Activated T-cell treated with anti-CD3 and anti-CD28 coated beads for 4 hours (primary cell): ENCODE measurements at places on chromosomes 11 and 22.
A peak's percentile ranks its signal among the peaks of the same experiment; 100 is the strongest.

GRCh38 chr11:113549611-113550578, 74.7 kb upstream of the DRD2 start:
- DNase-seq, result no peak

DNA sequence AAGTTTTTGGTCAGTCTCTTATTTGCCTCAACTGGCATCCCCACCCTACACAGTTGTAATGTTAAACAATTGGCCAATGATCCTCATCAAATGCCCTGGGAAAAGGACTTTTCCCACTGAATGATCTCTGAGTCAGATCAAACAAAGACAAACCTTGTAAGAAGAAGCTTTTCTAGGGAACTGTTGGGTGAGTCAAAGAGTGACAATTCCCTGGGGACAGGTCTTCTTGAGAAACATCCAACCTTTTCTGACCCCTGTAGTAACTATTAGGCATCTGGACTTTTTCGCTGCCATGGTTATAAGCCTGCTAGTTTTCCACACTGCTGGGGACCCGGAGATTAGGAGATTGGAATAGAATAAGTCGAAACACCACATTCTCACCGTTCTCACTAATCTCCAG, 789.8 kb upstream of the API5 start:
- DNase-seq, result no peak

- DNase-seq, result no peak
Measured at GRCh38 chr11:68164437-68164836, 43.2 kb upstream of the CHKA start.

DNA sequence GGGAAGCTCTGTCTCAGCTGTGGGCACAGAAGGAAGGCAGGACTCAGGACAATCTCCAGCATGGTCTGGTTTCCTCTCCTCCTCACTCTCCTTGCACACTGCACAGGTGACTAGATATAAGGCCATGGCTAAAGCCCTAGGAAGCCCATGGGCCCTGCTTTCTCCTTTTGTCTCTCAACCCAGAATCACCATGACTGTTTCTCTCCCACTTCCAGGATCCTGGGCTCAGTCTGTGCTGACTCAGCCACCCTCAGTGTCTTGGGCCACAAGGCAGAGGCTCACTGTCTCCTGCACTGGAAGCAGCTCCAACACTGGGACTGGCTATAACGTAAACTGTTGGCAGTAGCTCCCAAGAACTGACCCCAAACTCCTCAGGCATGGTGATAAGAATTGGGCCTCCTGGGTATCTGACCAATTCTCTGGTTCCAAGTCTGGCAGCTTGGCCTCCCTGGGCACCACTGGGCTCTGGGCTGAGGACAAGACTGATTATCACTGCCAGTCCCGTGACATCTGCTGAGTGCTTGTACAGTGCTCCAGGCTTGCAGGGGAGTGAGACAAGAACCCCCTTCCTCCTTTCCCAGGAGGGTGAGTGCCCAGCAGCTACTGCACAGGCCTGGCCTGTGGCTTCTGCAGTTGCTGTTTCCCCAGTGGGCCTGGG, 104.0 kb upstream of the TOP3B start:
- DNase-seq, result no peak

DNA sequence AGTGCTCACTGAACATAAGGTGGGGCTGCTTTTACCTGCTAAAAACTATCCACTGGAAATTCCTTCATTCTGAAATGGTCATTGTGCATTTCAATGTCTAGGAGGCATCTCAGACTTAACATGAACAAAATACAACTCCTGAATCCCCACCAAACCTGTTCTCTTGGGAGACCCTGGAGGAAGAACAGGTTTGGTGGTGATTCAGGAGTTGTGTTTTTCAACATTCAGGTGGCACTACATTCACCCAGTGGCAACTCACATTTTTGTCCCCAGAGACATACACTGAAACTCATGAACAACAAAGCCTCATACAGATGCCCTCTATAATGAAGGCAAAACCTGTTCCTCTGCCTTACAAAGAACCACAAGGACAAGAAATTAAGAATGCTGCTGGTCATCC, 64.3 kb upstream of the CYP2D6 start:
- no peak for DNase-seq

DNA sequence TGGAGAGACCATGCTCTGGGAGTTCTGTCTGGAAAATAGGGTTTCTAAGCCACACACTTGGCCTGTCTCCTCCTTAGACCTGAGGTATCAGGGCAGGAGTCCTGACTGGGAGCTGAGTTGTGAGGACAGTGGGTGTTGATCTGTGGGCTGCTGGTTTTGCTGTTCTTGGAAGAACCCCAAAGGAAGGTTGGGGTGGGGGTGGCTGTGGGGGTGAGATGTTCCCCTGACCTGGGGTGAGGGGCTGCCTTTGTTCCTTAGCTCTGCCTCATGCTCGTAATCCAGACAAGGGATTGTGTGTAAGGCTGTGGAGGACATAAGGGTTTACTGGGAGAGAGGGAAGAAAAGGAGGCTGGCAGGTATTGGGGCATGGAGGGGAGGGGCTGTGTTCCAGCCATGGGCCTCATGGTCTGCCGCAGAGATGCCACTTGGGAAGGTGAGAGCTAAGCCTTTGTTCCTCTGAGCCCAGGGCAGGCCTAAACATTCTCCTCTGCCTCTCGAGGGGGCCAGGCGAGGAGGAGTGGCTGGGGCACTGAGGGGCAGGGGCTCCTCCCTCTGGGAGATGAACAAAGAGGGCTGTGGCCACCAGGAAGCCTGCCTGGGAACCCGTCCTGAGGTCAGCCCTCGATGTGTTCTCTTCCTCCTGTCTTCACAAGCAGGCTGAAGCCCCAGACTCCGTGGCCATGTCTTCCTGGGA, 4.4 kb downstream of the OTOG start:
- DNase-seq, result no peak

DNA sequence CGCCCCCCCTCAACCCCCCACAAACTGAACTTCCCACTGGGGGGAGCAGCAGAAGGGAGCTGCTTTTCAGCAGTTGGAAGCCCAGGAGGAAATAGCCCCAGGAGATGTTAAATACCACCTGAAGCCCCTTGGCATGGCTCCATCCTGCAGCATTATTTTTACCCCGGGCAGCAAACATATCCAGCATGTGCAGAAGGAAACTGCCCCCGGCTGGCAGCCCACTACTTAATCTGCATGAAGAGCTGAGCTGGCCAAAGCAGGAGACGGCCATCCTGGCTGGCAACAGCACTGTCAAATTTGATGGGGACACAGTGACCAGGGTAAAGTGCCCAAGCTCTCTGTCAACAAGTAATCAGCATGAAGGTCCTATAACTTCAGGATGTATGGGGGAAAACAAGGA, 32.0 kb downstream of the BUD13 start:
- DNase-seq, result no peak

DNA sequence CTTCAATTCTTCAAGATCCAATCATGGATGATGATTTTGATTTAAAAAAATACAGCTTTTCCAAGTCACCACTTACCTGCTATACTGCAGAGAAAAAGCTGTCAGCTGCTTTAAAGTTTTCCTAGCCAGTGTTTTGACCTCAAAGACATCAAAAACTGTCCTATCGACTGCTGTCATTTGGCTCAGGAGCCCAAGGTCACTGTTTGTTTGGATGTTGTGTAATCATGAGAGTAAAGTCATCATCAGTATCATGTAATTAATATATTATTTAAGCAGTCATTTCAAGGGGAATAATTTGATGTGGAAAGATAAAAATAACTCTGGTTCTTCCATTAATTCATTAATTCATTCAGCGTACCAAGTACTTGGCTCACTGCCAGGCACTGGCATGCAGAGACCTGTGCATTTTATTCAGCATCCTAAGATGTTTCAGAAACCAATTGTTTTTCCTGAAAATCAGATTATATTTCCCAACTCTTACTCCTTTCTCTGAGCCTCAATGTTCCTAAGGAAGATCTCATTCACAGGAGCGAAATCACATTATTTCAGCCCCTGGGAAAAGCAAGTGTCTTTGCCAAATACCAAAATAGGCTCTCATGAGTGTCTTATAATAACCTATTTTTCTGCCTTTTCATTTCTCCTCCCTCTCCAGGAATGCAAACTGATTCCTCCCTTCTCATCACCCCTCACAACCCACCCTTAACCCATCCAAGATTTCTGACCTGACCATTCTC, 59.9 kb downstream of the SLC1A2 start:
- no peak for DNase-seq

DNA sequence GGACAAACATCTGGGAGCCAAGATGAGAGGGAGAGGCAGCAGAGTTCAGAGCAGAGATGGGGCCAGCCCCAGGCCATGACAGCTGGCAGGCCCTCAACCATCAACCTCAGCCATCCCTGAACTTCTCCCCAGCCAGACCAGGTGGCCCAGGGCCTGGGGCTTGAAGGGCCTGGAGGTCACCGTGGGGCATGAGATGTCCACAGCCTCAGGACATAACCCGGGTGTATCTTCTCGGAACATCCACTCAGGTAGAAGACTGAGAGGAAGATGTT, 12.4 kb upstream of the SLC39A13 start:
- no peak for DNase-seq

DNA sequence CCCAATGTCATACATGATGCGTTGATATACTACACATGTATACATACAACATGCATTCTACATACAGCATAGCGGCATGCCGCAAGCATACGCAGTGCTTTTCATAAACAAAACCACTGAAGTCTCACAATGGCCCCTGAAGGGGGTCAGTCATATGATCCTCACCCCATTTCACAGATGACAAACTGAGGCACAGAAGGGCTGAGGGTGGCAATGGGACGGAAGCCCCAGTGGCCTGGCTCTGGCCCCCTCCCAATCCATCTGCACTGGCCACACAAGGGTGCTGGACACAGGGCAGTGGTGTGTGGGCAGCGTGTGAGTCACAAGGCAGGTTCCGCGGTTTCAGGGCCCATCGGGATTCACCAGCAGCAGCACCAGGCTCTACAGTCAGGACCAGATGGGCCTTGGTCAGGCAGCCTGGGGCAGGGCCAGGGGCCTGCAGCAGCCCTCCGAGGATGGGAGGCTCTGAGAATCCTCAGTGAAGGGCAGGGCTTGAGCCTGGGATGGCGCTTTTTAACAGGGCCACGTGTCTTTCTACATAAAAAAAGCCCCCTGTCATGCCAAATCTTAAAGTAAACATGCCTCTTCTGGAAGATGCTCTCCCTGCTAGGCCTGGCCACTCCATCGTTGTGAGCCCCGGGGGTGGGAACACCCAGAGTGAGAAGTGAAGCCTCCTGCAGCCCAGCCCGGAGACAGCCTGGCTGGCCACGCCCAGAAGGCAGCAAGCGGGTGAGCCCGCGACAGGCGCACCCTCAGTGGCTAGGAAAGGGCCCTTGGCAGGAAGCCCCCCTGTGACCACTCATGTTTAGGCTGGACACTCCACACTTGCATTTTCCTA, 206.5 kb downstream of the CTTN start:
- DNase-seq, result no peak

DNA sequence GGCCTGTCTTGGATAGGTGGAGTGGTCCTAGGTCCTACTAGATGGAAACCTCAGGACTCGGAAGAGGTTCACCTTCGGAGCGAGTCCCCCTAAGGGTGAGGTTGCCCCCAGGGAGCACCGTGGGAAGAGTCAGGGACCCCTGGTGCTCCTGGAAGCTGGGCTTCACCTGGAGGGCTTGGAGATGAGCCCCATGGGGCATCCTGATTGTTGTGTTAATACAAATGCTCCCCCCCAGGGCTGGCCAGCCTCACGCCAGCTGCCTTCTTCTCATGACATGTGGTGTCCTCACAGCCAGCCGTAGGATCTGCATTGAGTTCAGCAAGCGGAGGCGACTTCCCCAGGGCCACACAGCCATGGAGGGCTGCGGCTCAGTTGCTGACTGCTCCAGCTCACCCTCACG, 1487.5 kb downstream of the BRD1 start:
- no peak for DNase-seq

GRCh38 chr11:78038697-78039313, 15.7 kb upstream of the KCTD14 start:
- no peak for DNase-seq

- no peak for DNase-seq
Measured at GRCh38 chr11:8066036-8066910, 14.7 kb upstream of the TUB start.

DNA sequence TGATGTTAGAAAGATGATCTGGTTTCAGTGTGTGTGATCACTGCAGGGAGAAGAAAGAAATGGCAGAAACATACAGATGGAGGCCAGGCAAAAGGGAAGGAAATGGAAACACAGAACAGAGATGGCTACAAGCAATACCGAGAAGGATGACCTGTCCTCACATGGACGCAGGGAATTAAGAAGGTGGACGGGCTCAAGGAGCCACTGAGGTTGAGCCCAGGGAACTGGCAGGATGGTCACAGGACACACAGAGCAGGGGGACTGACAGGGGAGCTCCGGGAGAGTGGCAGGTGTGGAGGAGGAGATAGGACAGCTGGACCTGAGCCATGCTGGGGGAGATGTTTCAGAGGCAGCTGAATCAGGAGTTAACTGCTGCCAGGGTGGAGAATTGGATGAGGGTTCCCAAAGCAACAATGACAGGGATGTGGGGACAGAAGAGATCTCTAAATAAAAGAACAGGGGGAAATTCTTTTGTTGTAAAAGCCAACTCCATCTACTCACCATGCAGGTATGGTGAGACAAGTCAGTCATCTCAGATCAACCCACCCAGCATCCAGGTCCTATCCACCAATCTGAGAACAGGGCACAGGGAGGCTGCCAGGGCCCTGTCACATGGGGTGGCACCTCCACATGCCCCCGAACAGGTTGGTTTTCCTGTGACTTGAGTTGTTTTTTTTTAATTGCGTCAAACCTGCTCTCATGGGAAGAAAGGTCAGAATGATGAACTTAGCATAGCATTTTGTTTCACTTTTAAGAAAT, 26.3 kb downstream of the KLHL22 start:
- DNase-seq, result no peak

DNA sequence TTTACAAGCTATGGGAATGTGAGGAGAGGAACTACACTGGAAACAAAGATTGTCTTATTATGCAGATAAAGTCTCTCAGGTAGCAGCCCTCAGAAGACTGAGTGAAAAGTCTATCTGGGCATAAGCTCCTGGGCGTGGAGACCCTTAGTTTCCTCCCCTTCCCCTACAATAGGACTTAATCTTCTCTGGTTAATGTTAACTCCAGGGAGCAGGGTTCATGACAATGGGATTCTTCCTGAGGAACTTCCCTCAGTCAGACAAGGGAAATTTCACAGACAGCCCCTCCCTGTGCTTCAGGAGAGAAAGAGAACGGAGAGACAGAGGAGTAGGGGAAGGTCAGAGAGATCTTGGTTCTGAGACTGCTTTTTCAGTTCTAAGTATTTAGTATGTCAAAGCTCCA, 1428.6 kb downstream of the LRRC4C start:
- no peak for DNase-seq

GRCh38 chr22:25067851-25068421, 115.4 kb downstream of the KIAA1671 start:
- DNase-seq, result peak; percentile 44

GRCh38 chr11:70778883-70779282, 380.6 kb downstream of the CTTN start:
- no peak for DNase-seq

GRCh38 chr11:70628855-70629844, 230.8 kb downstream of the CTTN start:
- DNase-seq, result no peak

DNA sequence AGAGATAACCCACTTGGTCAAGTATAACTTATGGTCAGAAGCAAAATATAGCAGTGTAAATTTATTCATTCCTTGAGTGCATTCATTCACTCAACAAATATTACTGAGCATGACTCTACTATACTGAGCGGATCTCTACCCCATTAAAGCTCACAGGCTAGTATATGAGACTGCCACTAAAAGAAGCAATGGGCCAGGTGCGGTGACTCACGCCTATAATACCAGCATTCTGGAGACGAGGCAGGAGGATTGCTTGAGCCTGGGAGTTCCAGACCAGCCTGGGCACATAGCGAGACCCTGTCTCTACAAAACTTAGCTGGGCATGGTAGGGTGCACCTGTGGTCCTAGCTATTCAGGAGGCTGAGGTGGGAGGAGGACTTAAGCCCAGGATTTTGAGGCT, 197.6 kb upstream of the BLID start:
- DNase-seq, result no peak

- DNase-seq, result no peak
Measured at GRCh38 chr11:2224254-2224653, 46.1 kb downstream of the ASCL2 start.
